ENCODE measurements at places on chromosomes 12 and 14.

DNA sequence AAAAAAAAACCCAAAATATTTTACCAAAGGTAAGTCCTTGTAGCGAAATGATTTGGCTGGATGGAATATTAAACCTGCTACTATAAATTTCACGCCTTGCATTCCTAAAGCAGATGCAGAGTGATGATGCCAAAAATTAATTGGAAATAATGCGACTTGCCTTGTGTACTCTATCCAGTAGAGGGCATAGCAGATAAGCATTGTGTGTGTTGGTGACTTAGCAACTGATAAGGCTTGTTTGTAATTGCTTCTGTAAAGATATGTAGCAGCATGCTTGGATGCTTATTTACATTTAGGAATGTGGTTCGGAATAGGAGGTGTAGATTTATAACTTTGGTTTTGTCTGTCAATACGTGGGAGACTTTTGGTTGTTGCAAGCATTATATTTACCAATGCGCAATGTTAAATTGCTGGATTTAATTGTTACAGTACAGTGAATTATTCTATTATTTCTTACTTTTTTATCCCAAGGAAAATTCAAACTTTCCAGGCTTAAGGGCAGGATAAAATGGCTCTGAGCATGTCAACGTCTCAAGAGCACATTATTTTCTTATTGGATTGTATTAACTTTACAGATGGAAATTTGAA is 80.5 kb downstream of the TMEM260 start:
- peak; percentile 39 for DNase-seq

DNA sequence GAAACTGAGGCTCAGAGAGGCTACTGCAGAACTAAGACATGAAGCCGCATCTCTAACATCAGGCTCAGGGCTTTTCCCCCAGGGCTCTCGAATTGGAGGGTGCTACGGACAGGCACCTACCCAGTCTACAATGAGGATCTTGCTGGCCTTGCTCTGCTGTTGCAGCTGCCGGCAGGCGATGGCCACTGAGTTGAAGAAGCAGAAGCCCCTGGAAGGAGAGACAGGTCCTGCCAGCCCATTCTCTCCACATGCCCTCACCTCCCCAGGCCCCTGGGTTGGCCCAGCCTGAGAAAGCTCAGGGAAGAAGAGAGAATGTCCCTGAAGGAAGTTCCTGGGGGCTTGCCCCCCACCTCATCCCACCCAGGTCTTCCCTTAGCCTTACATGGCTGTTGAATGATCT is 16.1 kb downstream of the SLC48A1 start:
- no peak for DNase-seq

DNA sequence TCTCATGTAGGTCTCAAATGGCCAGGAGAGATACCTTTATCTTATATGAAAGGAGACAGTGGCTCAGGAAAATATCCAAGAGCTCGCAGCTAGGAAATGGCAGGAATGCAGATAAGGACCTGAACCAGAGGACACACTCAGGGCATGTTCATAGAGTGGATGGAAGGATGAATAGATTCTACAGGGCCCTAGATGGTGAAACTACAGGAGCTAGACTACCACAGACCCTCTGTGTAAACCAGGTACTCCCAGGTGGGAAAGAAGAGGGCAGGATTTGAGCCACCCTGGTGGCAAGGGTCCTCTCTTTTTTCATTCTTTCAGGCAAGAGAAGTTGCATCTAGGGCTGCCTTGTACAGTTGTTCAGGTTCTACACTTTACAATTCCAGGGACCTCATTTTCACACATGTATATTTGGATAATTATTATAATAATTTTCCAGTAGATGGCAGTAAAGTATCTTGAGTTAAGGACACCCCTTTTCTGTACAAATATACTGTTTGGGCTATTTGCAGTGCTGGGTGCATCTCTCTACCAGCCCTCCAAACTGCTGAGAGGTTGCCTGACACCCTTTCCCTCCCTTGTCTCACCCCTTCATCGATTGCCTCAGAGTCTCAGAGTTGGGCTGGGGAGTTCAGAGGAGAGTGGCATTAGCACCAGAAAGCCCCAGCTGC is 10.5 kb upstream of the ZDHHC22 start:
- DNase-seq = peak; percentile 22

GRCh38 chr12:213527-213932 is 427 bp downstream of the SLC6A12 start:
- DNase-seq = no peak

GRCh38 chr14:30757082-30757481 is 117.3 kb upstream of the COCH start:
- no peak for DNase-seq

GRCh38 chr14:87971010-87971409 is 22.0 kb downstream of the GALC start:
- DNase-seq = no peak

- DNase-seq = no peak
Observed at GRCh38 chr12:87784350-87784749, 244.9 kb downstream of the C12orf50 start.

DNA sequence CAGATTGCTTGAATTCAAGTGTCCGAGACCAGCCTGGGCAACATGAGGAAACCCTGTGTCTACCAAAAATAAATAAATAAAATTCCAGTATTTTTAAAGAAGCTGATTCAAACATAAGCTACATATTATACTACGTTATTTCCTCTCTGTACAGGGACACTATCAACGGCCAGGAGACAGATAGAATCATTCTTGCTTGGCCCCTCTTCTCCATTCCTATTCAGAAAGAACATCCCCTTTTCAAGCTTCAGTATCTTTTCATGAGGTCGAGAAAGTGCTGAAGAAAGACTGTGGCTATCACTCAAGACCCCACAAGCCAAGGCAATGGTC is 314 bp upstream of the DHRS7 start:
- DNase-seq = no peak
